ENCODE measurements at places on chromosomes 12 and 14.

DNA sequence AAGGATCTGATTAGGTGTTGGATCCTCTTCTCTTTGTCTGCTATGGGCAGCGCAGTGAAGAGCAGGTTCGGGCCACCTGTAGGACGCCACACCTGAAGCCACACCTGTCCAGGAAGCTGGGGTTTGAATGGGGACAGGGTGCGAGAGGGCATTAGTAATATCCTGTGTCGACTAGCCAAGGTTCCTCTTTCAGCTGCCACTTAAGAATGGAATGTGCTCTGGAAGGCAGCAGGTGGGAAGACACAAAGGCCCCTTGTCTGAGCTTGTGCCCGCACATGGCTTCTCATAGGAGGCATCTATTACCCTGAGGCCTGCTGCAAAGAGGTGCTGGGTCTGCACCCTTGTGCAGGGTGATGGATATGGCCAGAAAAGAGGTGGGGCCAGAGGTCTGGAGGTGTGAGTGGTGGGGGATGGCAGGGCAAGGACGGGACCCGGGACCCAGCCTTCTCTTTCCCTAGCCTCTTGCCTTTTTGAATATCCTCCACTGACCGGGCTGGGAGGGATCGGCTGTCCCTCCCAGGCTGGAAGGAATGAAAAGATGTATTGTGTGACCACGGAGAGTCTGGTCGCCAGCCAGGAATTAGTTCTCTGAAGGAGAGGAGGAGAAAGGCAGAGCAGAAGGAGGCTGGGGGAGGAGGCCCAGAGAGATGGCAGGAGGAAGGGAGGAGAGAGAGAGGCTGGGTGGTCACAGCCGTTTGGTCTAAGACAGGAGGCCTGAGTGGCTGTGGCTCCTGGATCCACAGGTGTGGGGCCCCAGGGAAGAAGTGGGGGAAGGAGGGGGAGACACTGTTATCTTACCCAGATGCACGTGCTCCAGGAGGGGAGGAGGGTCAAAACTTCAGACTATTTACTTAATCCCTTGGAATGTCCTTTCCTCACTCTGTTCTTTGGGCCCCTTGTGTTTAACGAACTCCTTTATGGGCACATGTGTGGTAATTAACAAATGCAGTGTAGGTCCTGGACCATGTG, 101.5 kb downstream of the SMOC1 start:
- DNase-seq, result no peak

- no peak for DNase-seq
Measured at GRCh38 chr12:94143438-94143837, 4.9 kb upstream of the PLXNC1 start.

DNA sequence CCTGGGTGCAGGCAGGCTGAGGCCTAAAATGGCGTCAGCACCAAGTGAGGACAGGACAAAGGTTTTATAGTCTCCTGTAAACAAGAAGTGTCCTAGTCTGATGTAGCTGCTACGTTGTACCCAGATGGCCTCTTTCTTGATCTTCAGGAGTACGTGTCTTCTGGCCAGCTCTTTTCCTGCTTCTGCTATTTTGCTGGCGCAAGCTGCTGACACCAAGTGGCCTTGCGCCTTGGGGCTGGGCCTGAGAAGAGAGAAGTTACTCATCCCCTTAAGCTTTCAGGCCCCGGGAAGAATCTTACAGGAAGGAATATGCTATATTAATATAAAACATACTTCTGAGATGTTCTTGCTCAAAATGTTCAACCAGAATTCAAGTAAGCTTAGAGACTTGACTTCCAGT, 605.2 kb downstream of the GALC start:
- no peak for DNase-seq

DNA sequence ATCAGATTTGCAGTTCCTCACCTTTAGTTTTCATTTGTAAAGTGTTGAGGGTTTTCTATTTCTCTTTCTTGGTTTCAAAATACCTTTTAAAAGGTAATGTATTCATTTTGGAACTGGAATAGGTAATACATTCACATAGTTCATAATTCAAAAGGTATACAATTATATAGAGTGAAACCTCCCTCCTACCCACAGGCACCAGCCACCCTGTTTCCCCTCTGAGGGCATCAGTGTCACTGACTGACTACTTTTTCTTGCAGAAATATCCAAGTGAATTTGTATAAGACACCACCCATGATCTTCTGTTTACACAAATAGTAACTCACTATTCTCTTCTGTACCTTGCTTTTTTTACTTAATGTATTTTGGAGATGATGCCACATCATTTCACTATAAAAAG, 139.6 kb upstream of the EGLN3 start:
- DNase-seq, result no peak

DNA sequence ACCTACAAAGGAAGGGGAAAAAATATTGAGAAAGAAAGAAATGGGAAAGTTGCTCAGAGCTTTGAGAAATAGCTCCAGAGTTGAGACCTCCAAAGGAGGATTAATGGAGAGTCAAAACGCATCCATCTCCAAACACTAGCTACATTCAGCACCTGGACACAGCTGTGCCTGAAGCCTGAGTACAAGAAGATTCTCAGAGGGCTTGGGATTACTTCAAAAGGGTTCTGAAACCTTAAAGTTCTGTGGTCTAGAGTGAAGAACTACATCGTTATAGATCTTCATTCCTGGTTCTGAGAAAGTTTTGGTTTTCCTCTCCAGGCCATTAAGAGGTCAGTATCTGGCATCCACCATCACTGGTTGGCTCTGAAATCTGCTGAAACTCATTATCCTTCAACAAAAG, 10.5 kb upstream of the TMED10 start:
- DNase-seq, result no peak

GRCh38 chr12:25788707-25789442, 169.6 kb upstream of the RASSF8 start:
- no peak for DNase-seq

DNA sequence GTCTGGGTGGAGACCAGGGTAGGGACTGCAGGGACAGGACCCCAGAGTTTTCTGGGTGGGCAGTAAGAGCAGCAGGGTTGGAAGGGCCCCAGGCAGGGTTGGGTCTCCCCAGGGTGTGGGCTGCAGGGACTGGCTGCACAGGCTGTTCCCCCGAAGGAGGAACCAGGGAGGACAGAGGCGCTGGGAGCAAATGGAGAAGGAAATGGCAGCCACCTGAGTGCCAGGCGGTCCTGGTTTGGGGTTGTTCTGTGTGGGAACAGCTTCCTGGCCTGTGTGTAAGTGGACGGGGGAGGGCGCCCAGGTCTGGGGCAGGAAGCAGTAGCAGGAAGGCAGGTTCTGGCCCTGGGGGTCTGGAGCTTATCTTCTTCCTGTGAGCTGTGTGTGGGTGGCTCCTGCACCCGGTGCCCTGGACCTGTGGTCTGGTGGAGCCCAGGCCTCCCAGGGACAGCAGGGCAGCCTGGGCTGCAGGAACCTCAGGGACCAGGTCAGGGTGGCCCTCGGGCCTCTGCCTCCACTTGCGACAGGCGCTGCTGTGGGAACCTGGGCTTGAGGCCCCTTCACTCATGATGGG, 372.8 kb downstream of the TMEM121 start:
- DNase-seq, result no peak

- DNase-seq, result no peak
Measured at GRCh38 chr12:104858611-104859543, 99.2 kb downstream of the SLC41A2 start.

GRCh38 chr12:14782756-14783155, 20.5 kb downstream of the WBP11 start:
- DNase-seq, result no peak

DNA sequence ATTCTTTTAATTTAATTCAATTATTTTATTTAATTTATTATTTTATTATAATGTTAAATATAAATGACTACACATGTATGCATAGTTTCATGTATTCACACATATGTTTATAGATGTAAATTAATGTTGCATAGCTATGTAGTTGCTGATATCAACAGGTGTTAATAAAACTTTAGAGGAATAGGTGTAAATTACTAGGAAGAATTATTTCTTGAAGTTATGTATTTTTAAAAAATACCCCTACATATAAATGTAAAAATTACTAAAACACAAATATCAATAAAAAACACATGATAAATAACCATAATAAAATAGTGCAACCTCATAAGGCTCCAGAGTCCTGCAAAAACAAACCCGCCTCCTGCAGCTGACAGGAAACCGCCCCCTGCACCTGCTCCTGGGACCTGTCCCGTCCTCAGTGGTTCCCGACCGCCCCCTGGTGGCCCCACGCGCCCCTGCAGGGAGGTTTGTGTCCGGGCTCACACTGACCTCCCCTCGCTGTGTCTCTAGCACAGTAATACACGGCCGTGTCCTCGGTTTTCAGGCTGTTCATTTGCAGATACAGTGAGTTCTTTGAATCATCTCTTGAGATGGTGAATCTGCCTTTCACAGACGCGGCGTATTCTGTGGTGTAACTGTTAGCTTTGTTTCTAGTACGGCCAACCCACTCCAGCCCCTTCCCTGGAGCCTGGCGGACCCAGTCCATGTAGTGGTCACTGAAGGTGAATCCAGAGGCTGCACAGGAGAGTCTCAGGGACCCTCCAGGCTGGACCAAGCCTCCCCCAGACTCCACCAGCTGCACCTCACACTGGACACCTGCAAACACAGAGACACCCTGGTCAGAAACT, 1264.0 kb downstream of the TMEM121 start:
- DNase-seq, result no peak

- no peak for DNase-seq
Measured at GRCh38 chr12:12562016-12562483, 613 bp downstream of the DUSP16 start.

- DNase-seq, result no peak
Measured at GRCh38 chr14:105305345-105305744, 4.5 kb upstream of the BRF1 start.

- DNase-seq, result no peak
Measured at GRCh38 chr12:54390668-54391551, 6.4 kb upstream of the ZNF385A start.

DNA sequence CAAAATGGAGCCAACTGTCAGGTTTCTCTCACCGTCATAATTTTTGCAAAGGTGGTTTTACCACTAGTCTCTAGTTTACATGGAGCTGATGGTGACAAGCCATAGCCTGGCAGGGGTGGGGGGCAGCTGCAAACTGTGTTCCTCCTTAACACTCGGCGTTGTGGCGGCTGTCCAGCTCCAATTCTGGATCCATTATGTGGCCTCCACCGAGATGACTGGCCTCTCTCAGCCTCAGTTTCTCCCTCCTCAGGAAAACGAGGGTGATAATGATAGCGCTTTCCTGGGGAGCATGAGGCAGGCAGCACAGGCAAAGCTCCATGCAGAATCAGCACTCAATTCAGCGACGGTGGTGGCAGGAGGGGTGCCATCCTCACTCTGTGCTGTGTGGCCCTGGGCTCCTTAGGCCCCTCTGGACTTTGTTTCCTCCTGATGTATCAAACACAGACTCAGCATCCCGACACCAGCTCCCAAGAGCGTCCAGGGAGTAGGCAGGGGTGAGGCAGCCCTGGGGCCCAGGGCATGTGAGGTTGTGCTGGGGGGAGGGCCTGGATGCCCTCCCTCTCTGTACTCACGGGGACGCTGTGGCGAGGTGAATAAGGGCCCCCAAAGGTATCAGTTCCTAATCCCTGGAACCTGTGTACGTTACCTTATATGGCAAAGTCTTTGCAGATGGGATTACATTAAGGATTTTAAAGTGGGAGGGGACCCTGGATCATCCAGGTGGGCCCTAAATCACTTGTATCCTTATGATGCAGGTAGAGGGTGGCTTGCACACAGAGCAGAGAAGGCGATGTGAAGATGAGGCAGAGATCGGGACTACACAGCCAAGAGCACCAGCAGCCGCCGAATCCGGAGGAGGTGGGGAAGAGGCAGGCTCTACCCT, 46.8 kb upstream of the EIF5 start:
- DNase-seq, result no peak

GRCh38 chr12:13163868-13164635, 32.5 kb upstream of the EMP1 start:
- DNase-seq, result no peak

DNA sequence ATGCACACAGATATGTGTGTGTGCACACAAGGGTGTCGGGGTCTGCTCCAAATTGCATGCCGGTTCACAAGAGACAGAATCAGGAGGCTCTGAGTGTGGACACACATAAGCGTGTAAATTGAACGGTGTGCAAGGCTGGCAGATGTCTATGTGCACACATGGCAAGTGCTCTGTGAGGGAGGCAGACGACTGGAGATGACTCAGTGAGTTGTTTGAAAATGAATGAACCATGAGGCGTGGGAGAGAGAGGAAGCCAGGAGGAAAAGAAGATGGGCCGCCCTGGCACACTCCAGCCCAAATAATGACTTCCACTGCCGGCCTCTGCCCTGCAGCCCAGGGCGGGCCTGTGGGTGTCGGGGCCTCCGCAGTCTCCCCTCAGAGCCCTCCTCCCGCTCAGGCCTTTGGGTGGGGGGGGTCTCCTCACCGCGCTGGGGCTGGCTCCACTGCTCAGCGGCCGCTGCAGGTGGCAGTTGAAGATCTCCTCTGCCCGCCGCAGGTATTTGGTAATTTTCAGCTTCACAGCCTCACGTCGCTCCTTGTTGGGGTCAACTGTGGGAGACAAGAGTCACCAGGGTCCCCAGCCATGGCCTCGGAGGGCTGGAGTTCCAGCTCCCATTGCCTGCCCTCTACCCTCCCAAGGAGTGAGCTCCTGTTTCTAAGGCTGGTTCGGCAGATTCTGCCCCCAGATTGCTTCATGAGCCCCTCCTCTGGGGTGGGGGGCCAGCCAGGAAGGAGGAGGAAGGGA, 3.5 kb downstream of the RPS6KL1 start:
- no peak for DNase-seq

GRCh38 chr12:24591715-24592440, 357.0 kb downstream of the BCAT1 start:
- no peak for DNase-seq

DNA sequence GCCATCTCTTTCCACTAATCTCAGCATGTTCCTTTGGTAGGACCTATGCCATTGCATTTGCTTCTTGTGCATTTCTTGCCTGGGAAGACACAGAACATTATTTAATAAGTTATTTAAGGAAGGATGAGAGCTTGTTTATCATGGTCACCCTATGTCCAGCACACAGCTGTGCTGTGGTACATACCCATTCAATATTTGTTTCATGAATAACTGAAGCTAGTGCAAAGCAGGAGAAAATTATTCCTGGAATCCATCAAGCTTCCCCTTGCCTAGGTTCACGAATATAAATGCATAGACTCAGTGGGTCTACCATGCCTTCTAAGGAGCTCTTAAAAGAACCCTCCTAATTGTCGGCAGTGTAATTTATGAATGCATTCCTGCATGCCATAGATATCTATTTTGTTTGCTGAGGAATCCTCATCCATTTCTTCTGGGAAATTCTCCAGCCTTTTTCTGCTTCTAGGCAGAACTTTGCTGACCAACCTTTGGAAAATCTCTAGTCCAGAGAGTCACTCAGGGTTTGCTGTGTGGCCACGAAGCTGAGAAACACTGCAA, 599.8 kb upstream of the TMEM132C start:
- DNase-seq, result no peak

GRCh38 chr14:79986251-79986650, 225.1 kb downstream of the DIO2 start:
- no peak for DNase-seq

DNA sequence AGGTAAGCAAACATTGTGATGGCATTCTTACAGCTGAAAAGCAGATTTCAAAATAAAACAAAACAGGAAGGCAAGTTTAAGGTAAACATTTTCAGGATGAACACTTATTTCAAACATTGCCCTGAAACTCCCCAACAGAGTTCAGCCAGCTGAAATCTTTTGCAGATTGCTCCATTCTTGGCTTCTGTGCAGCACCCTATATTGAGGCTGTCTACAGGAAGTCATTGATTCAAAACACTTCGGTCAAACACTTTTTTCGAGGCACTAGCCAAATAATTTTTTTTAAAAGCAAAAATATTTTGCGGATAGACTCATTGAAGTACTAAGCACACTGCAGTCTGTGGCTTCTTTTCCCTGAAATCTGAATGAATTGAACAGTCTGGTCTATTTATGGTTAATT, 318.1 kb upstream of the PDE3A start:
- no peak for DNase-seq

Data from coronary artery (tissue), 2 donors.